ENCODE measurements at places on chromosomes 13 and 19. TPM values are rescaled to one million over a fixed set of nuclear protein-coding genes. Genes with fewer than 3 reads are reported as not detected.

MEX3D gene
- 20.1 TPM for total RNA-seq

LGALS4 gene
- 134 TPM for total RNA-seq

- no peaks in the 10 kb centered on the region for H3K4me1 ChIP-seq
- no peak for DNase-seq
- no peak overlapping the region for H3K27ac ChIP-seq
- no peak overlapping the region for H3K4me3 ChIP-seq
- no peaks in the 10 kb centered on the region for H3K27me3 ChIP-seq
Measured at GRCh38 chr13:90933097-90933826, 414.2 kb upstream of the MIR17HG start.

- DNase-seq, result no peak
- H3K36me3 ChIP-seq, result no peaks in the 10 kb centered on the region
- H3K27ac ChIP-seq, result no peak overlapping the region
- no peak overlapping the region for H3K4me3 ChIP-seq
- no peaks in the 10 kb centered on the region for H3K27me3 ChIP-seq
- H3K4me1 ChIP-seq, result no peaks in the 10 kb centered on the region
Measured at GRCh38 chr13:113794764-113795173, 35.7 kb downstream of the TMEM255B start.
